Thyroid gland (tissue), 4 donors: ENCODE measurements at places on chromosomes 13 and 19. TPM values are rescaled to one million over a fixed set of nuclear protein-coding genes. Genes with fewer than 3 reads are reported as not detected.

Gene ATP7B
- 5.9 TPM for total RNA-seq

Gene ARRDC2
- total RNA-seq: 51.1 TPM

Gene C1QTNF9B
- not detected for total RNA-seq

Gene ZNF486
- total RNA-seq: 94.1 TPM

Gene PLPP2
- 31.7 TPM for total RNA-seq

Gene ZNF878
- total RNA-seq: 0.38 TPM

Gene ACP7
- not detected for total RNA-seq

Gene RPL36
- 360 TPM for total RNA-seq
